Activated CD4-positive, alpha-beta T cell treated with anti-CD3 and anti-CD28 coated beads, Interleukin-2, amount 10 ng/mL, durations not matched to agents 24 days and 14 days (primary cell): ENCODE measurements at places on chromosomes 2 and 18. TPM values are rescaled to one million over a fixed set of nuclear protein-coding genes. Genes with fewer than 3 reads are reported as not detected.

DNA sequence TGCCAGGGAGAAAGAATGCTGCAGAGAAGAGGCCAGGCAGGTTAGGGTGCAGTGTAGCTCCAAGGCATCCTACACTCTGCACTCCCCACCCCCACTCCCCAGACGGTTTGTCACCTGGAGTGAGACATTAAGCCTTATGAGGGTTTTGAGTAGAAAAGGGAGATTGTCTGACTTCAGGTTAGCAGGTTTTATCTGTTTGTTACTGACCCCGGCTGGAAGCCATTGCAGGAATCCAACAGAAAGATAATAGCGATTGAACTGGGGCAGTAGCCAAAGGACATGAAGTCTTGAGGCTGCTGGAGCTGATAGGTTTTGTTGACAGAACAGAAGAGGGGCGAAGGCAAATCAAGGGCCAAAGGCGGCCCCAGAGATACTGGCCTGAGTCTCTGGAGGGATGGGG is 36.0 kb upstream of the OR6B3 start:
- DNase-seq = no peak

DNA sequence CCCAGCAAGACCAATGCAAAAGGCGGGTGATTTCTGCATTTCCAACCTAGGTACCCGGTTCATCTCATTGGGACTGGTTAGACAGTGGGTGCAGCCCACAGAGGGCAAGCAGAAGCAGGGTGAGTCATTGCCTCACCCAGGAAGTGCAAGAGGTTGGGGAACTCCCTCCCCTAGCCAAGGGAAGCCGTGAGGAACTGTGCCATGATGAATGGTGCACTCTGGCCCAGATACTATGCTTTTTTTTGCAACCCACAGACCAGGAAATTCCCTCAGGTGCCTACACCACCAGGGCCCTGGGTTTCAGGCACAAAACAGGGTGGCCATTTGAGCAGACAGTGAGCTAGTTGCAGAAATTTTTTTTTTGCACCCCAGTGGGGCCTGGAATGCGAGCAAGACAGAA is 662.6 kb upstream of the ACVR2A start:
- peak; percentile 86 for DNase-seq

DNA sequence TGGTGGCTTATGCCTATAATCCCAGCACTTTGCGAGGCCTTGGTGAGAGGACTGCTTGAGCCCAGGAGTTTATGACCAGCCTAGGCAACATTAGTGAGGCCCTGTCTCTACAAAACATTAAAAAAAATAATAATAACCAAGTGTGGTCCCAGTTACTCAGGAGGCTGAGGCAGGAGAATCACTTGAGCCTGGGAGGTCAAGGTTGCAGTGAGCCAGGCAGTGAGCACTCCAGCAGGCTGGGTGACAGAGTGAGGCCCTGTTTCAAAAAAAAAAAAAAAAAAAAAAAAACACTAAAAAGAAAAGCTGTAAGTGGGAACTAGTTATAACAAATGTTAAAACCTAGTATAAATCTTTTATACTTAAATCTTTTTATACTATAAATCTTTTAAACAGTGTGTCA is 146.2 kb upstream of the ITGA4 start:
- peak; percentile 69 for DNase-seq

GRCh38 chr18:33440060-33441043 is at the start of gene CCDC178:
Gene CCDC178 (minus strand): TSS chr18:33440721. CDS start chr18:33412088, 28,633 bp downstream.
- DNase-seq = no peak

- no peak for DNase-seq
Observed at GRCh38 chr2:134248913-134249312, 5.0 kb upstream of the MGAT5 start.

GRCh38 chr2:39124746-39125057 is 3.9 kb upstream of the SOS1 start:
- peak; percentile 80 for DNase-seq

- no peak for DNase-seq
Observed at GRCh38 chr2:32626639-32627221, 1.1 kb upstream of the TTC27 start.

- no peak for DNase-seq
Observed at GRCh38 chr2:219983836-219984235, 356.4 kb downstream of the SLC4A3 start.

DNA sequence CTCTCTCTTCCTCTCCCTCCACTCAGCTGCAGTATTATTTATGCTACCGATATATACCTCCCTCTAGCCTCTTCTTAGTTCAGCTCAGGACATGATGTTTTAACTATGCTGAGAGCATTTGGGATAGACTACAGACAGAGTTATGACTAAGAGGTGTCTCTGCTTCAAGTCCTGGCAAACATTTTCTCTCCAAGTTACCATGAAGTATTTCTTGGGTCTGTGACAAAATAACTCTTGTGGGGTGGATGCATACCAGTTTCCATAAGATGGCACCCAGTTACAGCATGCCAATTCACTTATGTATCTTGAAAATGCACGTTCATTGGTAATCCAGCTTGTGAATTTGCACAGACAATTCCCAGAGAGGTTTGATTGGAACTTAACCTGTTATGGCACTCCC is 737.6 kb downstream of the SLC4A3 start:
- no peak for DNase-seq

- no peak for DNase-seq
Observed at GRCh38 chr2:143728498-143728897, 599.3 kb downstream of the ARHGAP15 start.

GRCh38 chr2:65053199-65053598 is 3.0 kb upstream of the CEP68 start:
- DNase-seq = peak; percentile 86

DNA sequence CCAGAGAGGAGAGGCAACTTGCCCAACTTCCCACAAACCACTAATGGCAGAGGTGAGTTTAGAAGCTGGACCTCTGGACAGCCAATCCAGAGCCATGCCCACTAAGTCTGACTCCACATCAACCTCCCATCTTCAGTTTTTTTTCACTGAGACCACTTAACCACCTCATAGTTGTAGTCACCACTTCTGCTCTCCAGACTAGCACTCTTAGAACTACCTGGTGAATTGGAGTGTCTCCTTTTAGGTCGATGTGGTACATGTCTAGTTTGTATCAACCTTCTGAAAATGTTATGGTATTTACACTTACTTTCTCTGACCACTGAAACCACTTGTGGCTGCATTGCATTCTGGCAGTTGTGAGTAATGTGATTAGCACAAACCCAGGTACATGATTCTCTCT is 743.6 kb upstream of the FANCL start:
- no peak for DNase-seq

GRCh38 chr2:223383315-223383714 is 218.8 kb downstream of the SCG2 start:
- no peak for DNase-seq

The CYP27A1 gene
- 0.09 TPM in 1 of 2 replicates, not detected in the other for total RNA-seq

The DNAJC27 gene
- 6.9 and 7.0 TPM in 2 replicates for total RNA-seq

The DGUOK gene
- total RNA-seq = 88.9 and 94.9 TPM in 2 replicates

DNA sequence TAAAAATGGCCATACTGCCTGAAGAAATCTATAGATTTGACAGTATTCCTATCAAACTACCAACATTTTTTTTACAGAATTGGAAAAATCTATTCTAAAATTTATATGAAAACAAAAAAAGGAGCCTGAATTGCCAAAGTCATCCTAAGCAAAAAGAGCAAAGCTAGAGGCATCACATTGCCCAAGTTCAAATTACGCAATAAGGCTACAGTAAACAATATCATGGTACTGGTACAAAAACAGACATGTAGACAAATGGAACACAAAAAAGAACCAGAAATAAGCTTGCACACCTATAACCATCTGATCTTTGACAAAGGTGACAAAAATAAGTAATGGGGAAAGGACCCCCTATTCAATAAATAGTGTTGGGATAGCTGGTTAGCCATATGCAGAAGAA is 50.2 kb upstream of the THSD7B start:
- DNase-seq = no peak

The UPP2 gene
- not detected in 2 replicates for total RNA-seq

DNA sequence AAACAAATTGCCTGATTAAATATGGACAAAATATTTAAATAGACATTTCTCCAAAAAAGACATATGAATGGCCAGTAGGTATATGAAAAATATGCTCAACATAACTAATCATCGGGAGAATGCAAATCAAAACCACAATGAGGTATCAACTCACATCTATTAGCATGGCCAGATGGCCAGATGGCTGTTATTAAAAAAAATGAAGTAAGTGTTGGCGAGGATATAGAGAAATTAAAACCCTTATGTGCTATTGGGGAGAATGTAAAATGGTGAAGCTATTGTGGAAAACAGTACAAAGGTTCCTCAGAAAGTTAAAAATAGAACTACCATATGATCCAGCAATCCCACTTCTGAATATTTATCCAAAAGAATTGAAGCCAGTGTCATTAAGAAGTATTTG is 272.3 kb upstream of the ZNF804A start:
- DNase-seq = no peak

The GPR75 gene
- total RNA-seq = 2.5 and 3.1 TPM in 2 replicates

DNA sequence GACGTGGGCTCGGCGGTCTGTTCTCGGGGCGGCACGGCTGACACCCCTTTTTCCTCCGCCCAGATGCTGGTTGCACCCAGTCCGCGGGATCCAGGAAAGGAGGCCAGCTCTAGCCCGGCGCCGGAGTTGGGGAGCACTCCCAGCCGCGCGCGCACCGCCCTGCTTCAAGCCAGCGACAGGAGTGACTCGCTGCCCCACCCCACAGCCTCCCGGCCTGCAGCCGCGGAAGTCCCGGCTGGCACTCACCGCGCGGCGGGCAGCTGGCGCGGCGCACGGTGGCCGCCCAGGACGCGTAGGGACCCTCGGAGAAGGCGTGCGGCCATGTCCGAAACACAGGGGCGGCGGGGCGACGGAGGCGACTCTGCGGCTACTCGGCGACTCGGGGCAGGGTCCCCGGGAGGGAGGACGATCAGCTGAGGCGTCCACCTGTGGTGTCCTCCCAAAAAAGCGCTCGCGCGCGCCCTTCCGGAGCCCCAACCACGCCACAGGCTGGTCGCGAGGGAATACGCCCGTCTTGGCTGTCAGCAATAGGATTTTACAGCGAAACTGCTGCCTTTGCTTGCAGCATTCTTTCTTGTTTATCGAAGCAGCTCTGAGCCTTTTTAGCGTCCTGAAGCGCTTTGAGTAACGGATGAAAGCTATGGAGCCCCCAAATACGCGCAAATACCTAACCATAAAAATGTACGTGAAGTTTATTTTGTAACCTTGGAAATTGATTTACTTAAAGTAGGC is at the start of gene ACADL:
ACADL (minus strand) TSS at position 507 of the 732 bp plus-strand sequence; CDS start at position 323, 184 bp downstream.
- DNase-seq = peak; percentile 61

DNA sequence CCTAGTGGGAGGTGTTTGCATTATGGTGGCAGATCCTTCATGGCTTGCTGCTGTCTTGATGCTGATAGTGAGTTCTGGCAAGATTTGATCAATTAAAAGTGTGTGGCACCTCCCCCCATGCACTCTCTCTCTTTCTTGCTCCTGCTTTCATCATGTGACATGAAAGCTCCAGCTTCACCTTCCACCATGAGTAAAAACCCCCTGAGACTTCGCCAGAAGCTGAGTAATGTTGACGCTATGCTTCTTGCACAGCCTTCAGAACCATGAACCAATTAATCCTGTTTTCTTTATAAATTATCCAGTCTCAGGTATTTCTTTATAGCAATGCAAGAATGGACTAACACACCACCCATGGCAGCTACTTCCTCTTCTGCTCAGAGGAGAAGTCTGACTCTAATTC is 2181.4 kb upstream of the PIK3C3 start:
- DNase-seq = no peak

DNA sequence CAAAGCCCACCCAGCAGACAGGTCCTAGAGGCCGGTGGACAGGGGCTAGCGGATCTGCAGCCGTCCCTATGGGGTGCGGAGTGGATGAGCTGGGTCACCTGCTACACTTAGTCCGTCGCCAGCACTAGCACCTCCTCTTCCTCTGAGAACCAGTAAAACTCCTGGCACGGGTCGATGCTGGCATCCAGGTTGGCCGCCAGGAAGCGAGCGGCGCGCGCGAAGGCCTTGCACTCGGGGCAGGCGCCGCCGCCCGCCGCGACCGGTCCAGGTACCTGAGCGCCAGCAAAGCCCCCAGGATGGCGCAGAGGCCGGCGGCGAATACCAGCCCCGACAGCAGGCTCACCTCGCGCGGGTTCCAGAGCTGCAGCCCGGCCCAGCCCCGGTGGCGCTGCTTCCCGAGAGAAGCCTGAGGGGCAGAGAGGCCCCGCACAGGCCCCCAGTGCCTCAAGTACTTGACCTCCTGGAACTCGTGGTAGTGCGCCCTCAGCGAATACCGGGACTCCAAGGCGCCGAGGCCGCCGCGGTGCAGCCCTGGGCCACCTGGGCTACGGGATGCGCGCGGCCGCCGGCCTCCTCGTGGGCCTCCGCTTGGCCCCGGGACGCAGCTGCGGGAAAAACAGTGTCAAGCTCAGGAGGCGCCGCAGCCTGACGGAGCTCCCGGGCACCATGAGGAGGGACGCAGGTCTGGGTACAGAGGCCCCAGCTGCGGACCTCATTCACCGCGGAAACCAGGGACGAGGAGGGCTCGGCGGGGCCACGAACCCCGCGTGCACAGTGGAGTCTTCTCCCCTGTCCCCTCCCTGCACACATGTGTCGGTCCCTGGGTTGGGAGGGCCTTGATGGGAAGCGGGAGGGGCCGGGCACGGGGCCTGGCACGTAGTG is 27.5 kb upstream of the ALPP start:
- no peak for DNase-seq

DNA sequence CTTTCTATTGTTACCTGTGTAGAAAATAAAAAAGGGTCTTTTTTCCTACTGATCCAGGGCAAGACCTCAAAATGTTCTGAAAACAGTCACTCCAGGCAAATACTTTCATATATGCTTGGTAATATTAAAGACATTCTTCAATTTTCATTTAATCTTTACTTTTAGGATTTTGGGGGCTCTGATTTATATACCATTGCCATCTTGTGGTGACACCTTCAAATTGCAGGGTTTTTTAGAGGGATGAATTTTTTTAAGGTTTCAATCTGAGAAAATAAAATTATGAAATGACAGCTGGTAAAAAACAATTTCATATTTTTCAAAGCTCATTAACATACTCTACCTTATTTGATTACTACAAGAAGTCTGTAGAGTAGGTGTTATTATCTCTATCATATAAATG is 26.8 kb downstream of the MAPK4 start:
- DNase-seq = no peak

DNA sequence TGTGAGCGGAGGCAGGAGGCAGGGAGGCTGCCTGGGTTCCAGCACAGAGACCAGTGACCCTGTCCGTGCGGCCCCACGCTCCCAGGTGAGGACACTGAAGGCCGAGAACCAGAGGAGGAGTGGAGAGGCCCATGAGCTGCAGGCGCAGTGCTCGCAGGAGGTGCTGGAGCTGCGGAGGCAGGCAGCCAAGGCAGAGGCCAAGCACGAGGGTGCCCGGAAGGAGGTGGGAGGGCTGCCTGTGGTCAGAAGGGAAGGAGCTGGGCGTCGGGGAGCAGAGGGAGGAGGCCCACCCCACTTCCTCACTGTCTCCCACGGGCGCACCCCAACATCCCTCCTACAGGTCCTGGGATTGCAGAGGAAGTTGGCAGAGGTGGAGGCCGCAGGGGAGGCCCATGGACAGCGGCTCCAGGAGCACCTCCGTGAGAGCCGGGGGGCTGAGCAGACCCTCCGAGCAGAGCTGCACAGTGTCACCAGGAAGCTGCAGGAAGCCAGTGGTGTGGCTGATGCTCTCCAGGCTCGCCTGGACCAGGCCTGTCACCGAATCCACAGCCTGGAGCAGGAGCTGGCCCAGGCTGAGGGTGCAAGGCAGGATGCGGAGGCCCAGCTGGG is 33.0 kb upstream of the SNED1 start:
- no peak for DNase-seq

The CCDC148 gene
- total RNA-seq = not detected in 2 replicates

GRCh38 chr2:170039401-170040172 is 138.4 kb upstream of the MYO3B start:
- DNase-seq = no peak

The GLI2 gene
- total RNA-seq = 0.09 and 0.14 TPM in 2 replicates

The ARMC9 gene
- total RNA-seq = 5.9 and 6.4 TPM in 2 replicates
